ENCODE measurements at places on chromosomes 7 and 10.

DNA sequence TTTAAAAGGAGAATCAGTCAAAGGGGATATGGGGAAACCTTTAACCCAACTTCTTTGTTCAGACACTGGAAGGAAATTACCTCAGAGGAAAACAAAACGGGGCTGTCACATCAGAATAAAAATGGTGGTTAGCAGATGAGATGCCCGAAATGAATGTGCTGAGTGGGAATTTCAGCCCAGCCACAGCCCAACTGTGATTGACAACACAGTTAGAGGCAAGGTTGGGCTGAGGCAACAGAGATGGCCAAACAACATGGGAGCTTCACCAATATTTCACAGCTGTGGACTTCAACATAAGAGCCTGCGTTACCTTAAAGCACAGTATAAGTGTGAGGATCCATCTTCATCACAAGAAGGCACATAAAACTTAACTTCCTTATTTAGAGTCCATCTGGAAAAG, 133.5 kb upstream of the PTPRZ1 start:
- no peak for DNase-seq

GRCh38 chr7:42869131-42870020, 42.5 kb downstream of the C7orf25 start:
- DNase-seq = no peak

GRCh38 chr10:68158031-68158430, 48.7 kb downstream of the MYPN start:
- DNase-seq = no peak

DNA sequence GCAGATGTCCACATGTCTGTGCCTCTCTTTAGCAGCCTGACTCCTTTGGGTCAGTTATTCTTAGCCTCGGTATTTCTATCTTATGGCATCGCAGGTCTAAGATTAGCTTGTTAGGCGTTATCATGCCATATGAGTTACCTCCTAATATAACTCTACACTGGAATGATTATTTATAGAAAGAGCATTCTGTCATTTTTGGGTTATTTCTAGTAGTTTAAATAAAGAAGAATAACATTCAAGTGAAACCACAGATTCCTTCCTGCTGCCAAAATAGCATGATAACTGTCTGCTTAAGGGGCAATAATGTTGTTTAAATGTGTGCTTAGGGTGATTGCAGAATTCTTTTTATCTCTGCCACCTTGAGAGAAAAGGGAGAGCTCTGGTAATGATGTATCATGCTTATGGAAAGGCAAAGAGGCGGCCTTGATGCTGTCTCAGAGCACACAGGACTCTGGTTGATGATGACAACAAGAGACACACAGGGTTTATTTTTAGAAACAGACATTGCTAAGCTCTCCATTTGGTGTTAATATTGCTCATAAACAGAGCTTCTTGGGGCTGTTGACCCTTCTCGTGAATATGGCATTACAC, 10.4 kb downstream of the HDAC9 start:
- peak; percentile 53 for DNase-seq

DNA sequence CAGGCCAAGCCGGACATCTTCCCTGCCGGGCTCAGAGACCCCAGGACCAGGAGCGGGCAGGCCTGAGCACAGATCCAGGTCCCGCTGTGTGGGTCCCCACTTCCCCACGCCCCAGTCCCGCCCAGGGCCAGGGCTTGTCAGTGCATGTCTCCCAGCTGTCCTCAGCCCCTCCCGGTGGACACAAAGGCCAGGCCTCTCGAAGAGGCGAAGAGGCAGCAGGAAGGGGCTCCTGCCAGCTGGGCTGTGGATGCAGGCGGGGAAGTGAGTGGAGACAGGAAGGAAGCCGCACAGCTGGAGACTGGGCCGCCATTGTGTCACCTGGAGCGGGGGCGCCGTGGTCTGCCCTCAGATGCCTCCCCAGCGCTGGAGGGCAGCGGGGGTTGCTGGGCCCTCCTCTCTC, 4.8 kb downstream of the GRIFIN start:
- no peak for DNase-seq

GRCh38 chr7:32335107-32335506, 155.1 kb downstream of the LSM5 start:
- DNase-seq = peak; percentile 60

Data from RKO (cell line).